ENCODE measurements at places on chromosomes 4 and X.

DNA sequence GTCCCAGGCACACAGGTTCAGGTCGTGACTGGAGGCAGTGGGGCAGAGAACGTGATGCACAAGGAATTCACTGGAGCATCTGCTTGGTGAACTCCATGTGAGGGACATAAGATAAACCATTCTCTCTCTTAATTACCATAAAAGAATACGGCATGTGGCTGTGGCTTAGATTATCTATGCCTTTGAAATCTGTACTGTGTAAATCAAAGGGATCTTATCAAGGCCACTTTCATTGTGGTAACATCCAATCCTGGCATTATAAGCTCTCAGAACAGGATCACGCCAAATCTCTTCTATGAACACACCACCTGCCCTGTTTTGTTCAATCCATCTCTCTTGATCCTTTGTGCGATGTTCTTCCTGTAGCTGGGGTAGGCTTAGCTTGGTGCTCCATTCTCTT is 192.3 kb downstream of the SPATA18 start:
- no peak for DNase-seq

- no peak for DNase-seq
Measured at GRCh38 chr4:183347566-183347965, 25.3 kb upstream of the CLDN24 start.

DNA sequence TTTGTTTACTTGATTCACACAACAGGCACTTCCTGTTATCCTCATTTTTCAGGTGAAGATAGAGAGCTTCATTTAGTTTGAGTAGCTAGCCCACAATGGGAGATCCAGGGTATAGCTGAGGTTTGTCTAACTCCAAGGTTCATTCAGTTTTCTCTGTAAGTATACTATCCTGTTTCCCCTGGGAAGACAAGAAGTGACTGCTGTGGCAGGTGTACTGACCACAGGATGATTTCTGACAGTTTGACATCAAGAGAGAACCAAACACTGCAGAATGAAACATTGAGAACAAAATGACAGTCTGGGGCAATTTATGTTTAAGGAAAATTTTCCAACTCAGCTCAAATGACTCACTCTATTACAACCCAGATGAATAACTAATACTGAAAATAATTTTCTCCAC is 958.0 kb downstream of the STPG2 start:
- no peak for DNase-seq

DNA sequence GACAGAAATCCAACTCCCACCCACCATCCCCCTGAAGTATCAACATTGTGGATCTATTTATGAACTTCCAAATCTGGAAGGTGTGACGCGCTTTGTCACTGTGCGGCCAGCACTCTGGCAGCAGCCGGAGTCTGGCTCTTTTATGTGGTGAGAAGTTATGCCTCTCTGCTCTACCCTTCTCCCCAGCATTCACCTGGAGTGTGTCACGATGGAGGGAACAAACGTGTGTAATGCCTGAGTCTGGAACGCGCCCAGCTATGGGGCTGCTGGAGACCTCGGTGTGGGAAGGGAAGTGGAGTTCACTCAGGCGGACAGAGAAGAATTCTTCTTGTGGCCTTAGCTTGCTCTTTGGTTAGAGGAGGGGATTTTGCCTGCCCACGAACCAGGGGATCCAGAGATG is 222.1 kb upstream of the RPL34 start:
- DNase-seq = no peak

DNA sequence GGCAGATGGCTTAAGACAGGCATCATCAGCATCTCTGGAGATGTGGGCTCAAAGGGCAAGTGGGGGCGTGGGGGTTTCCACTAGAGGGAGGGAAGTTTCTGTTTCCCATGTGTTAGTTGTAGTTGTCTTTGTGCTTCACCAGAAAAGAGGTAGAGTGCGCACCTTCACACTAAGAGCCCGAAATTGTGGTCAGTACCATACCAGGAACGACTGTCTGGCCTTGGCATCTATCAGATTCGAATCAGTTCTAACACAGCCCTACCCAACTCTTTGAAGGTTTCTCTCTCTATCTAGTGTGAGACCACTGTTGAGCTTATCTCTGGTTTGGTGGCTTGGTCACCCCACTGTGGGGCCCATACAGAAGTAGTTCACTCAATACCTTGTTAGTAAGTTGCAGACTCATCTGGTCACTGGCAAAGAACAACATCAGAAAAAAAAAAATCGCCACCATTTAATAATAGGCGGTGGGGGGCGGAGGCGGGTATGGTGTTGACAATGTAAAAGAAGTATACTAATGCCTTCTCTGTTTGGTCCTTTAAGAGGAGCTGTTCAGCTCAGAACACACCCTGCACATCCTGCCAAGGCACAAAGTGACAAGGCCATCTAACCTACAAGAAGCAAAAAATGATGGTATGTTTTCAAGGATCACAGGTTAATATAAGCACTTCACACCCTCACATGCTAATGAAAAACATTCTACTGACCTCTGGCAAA is 71.1 kb downstream of the NYX start:
- DNase-seq = peak; percentile 61

- DNase-seq = no peak
Measured at GRCh38 chr4:62117886-62118285, 917.8 kb downstream of the ADGRL3 start.

GRCh38 chr4:111849746-111850284 is 295.4 kb upstream of the FAM241A start:
- DNase-seq = no peak

DNA sequence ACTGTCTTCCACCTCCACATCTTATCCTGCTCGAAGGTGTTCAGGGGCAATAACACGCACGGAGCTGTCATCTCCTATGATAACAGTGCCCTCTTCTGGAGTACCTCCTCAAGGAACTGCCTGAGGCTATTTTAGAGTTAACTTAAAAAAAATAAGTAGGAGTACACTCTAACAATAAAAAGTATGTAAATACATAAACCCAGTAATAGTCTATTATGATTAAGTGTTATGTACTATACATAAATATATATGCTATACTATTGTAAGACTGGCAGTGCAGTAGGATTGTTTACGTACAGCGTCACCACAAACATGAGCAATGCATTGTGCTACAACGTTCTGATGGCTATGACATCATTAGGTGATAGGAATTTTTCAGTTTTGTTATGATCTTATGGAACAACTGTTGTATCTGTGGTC is 34.5 kb upstream of the TLR2 start:
- no peak for DNase-seq

DNA sequence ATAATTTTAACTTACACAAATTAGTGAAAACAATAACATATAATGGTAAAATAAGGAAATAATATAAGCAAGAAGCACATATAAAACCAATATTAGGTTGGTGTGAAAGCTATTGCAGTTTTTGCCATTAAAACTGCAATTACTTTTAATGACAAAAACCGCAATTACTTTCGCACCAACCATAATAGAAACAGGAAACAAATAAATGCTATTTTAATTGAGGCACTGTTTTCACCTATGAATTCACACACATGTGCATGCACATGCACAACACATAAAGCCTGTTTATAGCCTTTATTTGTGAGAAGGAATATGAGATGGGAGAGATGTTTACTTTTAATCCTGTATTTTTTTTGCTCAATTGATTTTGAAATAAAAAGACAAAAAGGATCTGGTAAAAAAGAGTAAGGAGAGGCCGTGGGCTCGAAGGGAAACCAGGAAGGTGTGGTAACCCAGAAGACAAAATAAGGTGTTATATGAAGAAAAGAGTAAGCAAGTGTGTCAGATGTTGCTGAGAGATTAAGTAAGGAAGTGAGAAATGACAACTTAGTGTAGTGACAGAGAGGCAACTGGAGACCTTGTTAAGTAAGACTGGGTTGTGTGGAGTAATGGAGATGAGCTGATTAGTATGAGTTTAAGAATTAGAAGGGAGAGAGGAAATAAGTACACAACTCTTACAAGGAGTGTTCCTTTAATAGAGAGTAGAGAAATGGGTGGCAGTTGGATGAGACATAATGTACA is 69.0 kb downstream of the KLHL13 start:
- DNase-seq = no peak

- DNase-seq = no peak
Measured at GRCh38 chr4:104735174-104735573, 240.5 kb upstream of the CXXC4 start.

- DNase-seq = no peak
Measured at GRCh38 chr4:76058302-76058701, 16.2 kb upstream of the ART3 start.

- DNase-seq = no peak
Measured at GRCh38 chr4:137621056-137621455, 88.8 kb upstream of the PCDH18 start.

DNA sequence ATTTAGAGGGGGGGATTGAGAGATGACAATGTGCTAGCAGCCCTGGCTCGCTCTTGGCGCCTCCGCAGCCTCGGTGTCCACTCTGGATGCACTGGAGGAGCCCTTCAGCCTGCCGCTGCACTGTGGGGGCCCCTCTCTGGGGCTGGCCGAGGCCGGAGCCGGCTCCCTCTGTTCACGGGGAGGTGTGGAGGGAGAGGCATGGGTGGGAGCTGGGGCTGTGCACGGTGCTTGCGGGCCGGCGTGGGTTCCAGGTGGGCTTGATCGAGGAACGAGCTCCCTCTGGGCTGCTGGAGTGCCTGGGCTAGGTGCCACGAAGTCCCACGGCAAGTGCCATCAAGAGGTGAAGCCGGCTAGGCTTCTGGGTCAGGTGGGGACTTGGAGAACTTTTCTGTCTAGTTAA is 6.9 kb downstream of the C4orf46 start:
- DNase-seq = no peak

GRCh38 chrX:111319451-111319850 is 49.2 kb upstream of the CAPN6 start:
- no peak for DNase-seq

DNA sequence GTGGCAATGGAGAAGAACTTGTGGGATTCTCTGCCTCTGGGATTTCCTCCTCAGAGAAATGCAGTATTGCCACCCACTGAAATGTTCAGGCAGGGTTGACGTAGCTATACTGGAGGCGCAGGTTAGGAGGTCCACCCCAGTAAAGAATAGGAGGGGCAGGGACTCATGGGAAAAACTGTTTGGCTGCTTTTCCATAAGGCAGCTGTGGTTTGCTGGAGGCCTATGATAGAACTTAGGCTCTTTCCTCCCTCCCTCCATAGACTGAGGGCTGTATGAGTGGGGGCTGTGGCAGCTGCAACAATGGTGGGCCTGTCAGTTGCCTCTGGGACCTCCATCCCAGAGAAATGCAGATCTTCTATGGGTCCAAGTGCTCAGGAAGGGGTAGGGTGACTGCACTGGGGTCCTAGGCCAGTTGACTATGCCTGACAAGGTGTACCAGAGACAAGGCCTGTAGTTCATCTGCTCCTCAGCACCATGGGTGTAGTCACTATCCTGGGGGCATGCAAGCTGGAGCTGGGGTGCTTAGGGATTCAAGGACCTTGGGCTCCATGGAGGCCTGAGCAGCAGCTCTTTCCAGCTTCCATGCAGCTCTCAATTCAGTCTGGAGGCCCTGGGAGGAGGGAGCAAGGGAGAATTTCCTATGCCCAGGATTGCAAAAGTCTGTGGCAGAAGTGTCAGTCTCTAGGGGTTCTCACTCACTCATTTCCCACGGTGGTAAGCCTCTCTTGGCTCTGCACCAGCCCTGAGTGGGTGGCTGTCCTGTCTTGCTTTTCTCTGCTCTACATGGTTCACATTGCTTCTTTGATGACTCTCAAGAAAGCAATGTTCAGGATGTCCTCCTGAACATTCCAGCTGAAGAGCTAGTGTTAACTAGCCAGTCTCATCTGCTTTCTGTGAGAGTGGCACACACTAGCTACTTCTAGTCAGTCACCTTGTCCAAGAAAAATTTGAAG is 353.0 kb downstream of the IDS start:
- DNase-seq = no peak

DNA sequence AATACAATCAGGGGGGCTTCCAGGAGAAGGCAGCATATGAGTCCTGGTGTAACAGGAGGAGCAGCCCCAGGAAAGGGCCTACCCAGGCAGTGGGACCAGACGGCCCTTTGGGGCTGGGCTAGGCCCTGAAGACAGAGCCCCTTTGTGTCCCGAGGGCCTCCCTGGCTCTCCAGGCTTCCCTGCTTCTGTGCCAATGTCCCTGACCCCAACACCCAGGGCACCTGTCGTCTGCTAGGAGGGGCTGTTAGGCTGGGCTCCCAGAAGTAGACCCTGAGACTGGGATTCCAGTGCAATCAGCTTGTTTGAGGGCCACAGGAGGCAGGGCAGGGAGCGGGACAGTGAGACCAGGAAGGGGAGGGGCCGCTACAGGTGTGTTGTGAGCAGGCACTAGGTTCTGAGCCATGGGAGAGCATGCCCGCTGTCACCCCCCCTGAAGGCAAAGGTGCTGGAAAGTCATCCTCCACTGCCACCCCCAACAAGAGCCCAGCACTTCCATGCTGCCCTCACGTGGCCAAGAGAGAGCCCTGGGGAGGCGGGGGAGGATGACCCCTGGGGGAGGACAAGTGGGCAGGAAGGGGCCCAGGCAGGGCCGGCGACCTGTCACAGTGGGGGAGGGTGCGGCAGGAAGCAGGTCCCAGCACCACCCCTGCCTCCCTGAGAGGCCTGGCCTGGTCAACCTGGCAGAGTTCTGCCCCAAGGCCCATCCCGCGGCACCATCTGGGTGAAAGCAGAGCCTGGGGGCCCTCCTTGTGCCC is 64.8 kb downstream of the ADRA2C start:
- no peak for DNase-seq

- no peak for DNase-seq
Measured at GRCh38 chr4:61320154-61320553, 120.0 kb downstream of the ADGRL3 start.

DNA sequence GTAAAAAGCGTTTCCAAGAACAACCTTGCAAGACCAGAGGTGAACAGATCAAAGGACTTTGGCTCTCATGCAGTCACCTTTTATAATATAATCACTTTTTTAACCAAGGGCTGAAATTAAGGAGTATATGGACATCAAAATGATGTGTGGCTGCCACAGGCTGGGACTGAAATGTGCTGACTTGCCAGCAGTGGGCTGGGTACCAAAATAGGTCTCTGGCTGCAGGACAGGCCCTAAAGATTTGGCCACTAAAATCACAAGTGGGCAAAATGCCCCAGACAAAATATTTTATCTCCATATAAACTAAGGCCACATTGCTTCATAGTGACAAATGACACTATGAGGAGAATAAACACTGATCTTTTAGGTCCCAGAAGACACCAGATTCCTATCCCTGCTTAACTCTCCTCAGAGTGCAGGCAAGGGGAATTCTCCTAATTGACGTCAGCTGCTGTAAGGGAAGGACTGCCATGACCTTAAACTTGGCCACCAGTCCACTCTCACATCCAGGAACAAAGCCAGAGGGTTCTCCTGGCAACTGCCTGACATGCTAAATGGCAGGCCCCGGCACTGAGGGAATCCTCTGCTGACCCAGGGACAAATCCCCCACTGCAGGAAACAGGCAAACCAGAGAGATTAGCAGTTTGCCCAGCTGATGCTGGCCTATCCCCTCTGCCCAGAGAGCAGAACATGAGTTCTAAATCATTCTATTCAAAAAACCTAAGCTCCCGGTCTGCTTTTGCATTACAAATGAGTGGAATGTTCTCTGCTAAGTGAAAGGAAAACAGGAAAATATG is 155.8 kb downstream of the PPP3CA start:
- no peak for DNase-seq

GRCh38 chr4:42570221-42570620 is 86.7 kb downstream of the ATP8A1 start:
- DNase-seq = no peak
